Kidney epithelial cell (primary cell): ENCODE measurements at places on chromosomes 6 and 20. TPM values are rescaled to one million over a fixed set of nuclear protein-coding genes. Genes with fewer than 3 reads are reported as not detected.

DNA sequence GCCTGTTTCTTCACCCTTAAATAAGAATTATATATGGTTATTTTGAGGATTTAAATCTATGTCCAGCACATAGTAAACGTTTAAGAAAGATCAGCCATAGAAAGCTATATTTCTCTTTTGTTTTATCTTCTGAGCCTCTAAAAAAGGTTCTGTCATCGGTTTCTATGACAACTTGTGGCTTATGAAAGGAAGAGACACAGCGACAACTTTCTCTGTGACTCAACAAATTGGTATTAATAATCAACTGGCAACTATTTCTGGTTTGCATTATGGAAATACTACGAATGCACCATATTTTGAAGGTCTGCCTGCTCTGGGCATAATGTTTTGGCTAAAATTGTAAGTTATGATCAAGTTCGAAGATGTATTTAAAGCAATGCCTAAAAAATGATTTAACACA lies 751.0 kb downstream of the CD109 start:
- no peak for DNase-seq

DNA sequence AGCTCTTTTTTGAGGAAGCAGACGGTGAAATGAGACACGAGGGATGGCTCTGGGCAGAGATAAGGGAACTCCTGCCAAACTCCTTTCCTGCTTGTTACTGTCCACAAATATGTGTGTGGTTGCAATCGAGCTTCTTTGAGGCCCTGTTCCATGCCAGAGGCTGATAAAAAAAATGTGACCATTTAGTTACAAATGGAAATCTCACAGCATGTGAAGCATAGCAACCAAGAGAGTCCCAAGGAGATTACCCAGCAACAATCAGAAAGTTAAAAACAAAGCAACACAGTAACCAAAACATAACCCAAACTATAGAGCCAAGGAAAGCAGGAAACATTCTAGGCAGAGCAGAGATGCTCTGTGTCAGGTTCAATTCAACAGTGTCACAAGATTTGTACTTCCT lies 35.4 kb upstream of the HMGN3 start:
- peak; percentile 34 for DNase-seq

DNA sequence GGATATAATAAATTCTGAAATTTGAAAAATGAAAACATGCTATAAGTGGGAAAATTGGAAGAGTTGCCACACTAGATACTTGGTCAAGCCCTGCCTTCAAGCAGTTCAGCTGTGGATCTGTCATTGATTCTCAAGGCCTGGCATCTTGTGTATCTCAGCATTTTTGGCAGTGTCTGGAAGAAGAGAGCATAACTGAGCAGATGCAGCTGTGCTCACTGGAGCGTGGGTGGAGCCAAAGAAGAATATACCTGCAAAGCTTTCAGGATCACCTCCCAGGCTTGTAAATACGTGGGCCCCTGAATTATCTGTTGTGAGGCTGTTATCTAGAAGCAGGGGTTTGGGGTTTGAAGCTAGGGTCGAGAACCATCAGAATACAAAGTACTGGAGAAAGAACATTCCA lies 31.3 kb upstream of the CHD6 start:
- DNase-seq: no peak

- DNase-seq: no peak
Measured at GRCh38 chr6:40950986-40951698, 87.9 kb downstream of the UNC5CL start.

GRCh38 chr6:29739136-29739881 lies 16.1 kb downstream of the HLA-F start:
- no peak for DNase-seq

- DNase-seq: no peak
Measured at GRCh38 chr6:30782425-30783014, 38.2 kb upstream of the IER3 start.

- no peak for DNase-seq
Measured at GRCh38 chr6:115004982-115005381, 662.2 kb upstream of the HS3ST5 start.

GRCh38 chr6:63864671-63865318 lies 229.2 kb downstream of the PHF3 start:
- DNase-seq: no peak

- no peak for DNase-seq
Measured at GRCh38 chr6:126722411-126722810, 382.5 kb downstream of the CENPW start.

GRCh38 chr6:1479095-1479494 lies 89.7 kb downstream of the FOXF2 start:
- no peak for DNase-seq

DNA sequence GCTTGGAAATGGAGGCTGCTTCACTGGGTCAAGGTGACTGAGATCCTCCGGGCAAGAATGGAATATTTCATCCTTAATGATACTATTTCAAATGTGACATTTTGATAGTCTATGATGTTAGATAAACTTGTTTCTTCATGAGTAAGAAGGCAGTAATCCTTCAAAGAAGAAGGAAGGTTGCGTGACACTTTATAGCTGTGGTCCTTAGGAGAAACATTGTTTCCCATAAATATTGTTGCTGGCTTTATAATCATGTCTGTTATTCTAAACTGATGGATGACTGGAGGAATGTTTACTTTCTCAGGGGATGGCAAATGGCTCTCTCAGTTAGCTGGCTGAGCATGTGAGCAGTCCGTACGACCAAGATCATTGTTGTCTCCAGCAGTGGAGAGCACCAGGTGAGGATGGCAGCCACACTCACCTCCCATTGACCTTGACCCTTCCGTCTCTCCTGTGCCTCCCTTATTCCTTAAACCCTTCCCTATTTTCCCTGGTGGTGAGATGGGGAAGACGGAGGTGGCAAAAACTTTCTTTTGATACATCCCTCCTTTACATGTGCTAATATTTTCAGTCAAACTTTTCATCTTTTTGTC lies 171.2 kb upstream of the OLIG3 start:
- no peak for DNase-seq

DNA sequence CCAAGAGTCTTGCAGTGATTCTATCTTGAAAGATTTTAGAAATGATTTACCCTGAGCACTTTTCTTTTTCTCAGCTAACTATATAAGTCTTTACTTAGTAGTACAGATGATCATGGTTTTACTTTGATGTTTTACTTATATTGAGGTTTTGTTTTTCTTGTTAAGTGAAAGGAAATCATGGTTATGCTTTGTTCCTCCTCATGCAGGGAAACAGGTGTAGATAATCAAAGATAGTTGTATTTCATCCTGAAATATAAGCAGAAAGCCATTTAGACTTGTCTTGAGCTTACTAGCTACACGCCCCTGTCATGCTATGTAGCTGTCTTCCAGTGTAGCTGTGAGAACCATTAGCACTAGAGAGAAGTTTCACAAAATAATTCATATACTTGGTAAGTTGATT lies 113.9 kb downstream of the HIVEP1 start:
- DNase-seq: no peak

DNA sequence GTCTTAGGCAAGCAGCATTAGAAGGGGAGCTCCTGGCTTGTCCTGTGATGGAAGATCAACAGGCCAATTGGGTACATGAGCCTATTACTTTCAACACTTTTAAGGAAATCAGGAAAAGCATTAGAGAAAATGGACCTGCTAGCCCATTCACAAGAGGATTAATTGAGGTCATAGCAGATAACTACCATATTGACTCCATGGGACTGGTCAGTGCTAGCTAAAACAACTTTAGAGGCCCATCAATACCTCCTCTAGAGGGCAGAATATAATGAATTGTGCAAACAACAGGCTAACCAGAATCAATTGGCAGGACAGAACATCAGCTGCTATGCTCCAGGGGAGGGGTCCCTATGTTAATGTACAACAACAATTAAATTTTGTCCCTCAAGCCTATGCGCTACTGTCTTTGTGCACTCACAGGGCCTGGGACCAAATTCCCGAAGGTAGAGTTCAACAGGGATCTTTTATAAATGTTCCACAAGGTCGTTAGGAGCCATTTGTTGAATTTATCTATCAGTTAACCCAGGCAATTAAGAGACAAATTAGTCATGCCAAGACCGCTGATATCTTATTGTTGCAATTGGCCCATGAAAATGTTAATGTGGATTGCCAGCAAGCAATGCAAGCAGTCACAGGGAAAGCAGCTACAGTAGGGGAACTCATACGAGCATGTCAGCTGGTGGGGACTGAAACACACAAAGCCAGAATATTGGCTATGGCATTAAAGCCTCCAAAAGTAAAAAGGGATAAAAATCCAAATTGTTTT lies 106.6 kb upstream of the BTN3A2 start:
- no peak for DNase-seq

GRCh38 chr20:34791289-34792020 lies 34.0 kb downstream of the NCOA6 start:
- DNase-seq: no peak

GRCh38 chr20:58233881-58234528 lies 5.6 kb upstream of the ANKRD60 start:
- no peak for DNase-seq

DNA sequence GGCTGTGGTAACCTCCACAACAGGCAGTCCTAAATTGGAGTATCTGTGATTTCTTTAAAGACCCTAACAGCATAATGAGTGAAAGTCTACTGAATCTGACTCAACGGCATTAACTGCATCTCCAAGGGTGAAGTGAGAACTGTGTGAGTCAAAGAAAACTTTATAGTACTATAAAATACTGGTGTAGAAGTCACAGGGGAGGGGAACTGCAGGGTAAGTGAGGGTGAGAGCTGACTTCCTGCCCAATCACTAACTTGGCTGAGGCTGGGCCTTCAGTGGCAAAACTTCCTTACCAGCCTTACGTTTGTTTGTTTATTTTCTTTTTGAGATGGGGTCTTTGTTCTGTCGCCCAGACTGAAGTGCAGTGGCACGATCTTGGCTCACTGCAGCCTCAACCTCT lies 109.8 kb downstream of the PTPRK start:
- no peak for DNase-seq

DNA sequence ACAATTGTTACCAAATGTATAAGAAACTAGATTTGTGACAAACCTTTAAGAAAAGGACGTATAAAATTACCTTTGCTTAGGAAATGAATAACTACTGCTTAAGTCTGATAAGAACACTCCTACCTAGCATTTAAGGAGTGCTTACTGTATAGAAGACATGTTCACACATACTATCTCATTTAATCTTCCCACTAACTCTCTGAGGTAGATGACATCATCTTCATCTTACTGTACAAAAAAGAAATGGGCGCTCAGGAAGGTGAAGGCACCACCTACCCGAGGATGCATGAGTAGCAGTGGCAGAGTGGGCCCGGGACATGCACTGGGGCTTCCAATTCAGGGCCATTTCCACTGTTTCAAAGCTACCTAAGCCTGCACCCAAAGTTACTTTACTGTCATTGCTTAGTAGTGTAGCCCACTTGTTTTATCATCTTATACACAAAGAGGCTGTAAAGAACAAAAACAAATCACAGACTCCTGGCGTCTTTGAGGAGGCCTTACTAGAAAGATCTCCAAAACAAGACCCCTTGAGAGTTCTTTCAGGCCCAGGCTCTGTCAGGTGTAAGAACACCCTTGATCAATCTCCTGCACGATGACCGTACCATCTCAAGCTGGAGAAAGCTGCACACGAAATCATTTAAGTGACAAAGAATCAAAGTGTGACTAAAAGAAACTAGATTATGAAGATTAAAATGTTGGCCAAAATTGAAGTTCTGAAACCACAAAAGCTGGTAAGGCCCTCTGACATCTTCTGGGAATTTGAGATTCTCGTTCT lies 128.0 kb downstream of the INSM1 start:
- DNase-seq: no peak

DNA sequence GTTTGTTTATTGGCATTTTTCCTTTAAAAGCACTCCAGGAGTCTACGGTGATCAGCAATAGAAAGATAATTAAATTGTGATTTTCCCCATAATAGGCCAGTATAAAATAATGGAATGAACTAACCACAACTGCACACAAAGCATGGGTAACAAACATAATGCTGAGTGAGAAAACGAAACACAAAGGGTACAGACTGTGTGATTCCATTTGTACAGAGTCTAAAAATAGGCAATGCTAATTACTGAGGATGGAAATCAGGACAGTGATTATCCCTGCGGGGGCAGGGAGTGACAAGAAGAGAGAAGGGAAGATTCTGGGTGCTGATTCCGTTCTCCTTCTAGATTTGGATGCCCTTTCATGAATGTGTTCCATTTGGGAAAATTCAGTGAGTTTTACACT lies 478.1 kb downstream of the PREX1 start:
- DNase-seq: no peak

- no peak for DNase-seq
Measured at GRCh38 chr6:108518714-108519576, 41.8 kb upstream of the FOXO3 start.

DNA sequence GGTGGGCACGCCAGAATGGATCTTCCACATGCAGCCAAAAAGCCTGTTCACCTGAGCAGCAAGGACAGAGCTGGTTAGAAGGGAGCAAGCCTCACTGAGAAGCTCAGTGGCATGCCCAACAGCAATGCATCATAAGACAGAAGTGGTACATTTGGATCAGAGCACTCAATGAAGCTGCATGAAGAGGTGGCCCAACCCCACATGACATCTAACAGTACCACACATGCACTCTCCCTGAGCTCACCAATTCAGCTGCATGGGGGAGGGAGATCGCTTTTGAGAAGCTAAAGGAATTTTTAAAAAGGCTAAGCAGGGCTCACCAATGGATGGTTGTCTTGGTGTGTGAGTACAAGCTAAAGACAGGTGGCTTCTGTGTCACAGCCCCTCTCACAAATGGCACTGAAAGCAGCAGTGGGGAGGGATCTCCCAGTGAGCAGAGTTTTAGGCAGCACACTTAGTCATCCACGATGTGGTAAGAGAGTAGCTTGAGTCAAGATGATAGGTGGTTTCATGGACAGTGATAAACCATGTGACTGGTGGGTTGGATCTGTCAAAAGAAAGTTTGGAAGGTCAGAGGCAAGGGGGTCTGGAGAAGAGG lies 166.6 kb upstream of the TAB2 start:
- no peak for DNase-seq

GRCh38 chr6:28485482-28485881 lies 30.1 kb downstream of the GPX6 start:
- no peak for DNase-seq

DNA sequence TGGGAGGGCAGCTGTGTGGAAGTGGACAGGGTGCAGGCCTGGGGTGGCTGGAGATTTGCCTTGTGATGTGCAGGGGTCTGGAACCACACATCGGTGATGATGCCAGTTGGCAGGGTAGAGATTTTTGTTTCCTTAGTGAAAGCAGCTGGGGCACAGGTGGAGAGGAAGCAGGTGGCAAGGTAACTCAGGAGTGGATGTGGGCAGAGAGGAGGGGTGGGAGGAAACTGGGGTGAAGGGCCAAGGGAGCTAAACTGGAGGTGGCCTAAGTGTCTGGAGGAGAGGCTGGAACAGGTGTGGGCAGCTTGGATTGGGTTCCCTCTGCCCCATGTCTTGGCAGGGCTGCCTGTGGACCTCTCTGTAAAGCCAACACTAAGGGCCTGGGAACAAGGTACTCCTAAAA lies 4.7 kb upstream of the SCUBE3 start:
- no peak for DNase-seq

The ATP9A gene
- 37.6 and 37.9 TPM in 2 replicates for total RNA-seq

The DEFB118 gene
- not detected in 2 replicates for total RNA-seq

The HDGFL1 gene
- total RNA-seq: not detected in 2 replicates

The WFDC5 gene
- 1.0 TPM in 1 of 2 replicates, not detected in the other for total RNA-seq

The SLC35D3 gene
- total RNA-seq: not detected in 2 replicates

The SDCBP2 gene
- 6.1 and 7.7 TPM in 2 replicates for total RNA-seq

The KHDC1 gene
- 2.9 and 3.3 TPM in 2 replicates for total RNA-seq

The GSTA4 gene
- total RNA-seq: 13.1 and 14.3 TPM in 2 replicates

The RIN2 gene
- 30.6 and 34.1 TPM in 2 replicates for total RNA-seq

The PHIP gene
- 14.6 and 15.5 TPM in 2 replicates for total RNA-seq

The DSP gene
- total RNA-seq: 216 and 220 TPM in 2 replicates

The SLC39A7 gene
- total RNA-seq: 94.1 and 94.9 TPM in 2 replicates
